ENCODE measurements at places on chromosomes 5 and 9.

GRCh38 chr5:165108809-165109208 is 1603.4 kb downstream of the MAT2B start:
- no peak for DNase-seq

GRCh38 chr9:37675661-37676060 is 24.9 kb downstream of the FRMPD1 start:
- DNase-seq = no peak

GRCh38 chr9:84386753-84387152 is 46.2 kb upstream of the SLC28A3 start:
- no peak for DNase-seq

- DNase-seq = no peak
Observed at GRCh38 chr9:14992081-14992480, 81.9 kb upstream of the FREM1 start.

DNA sequence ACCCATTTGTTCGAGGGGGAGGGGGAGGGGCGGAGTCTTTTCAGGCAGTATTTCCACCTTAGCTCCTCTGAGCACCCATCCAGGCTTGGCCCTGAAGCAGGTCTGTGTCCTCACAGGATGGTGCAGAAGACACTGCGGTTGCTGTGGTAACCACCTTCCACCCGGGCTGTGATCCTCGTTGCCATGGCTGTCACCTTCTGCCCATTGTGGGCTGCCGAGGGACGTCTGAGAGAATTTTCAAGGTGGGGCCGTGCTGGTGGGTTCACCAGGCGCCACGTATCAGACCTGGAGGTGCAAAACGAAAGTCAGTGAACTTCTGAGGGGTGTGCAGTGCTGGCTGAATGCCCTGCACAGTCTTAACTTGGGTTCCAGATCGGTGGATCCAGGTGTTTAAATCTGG is 26.7 kb downstream of the POLR1E start:
- no peak for DNase-seq

DNA sequence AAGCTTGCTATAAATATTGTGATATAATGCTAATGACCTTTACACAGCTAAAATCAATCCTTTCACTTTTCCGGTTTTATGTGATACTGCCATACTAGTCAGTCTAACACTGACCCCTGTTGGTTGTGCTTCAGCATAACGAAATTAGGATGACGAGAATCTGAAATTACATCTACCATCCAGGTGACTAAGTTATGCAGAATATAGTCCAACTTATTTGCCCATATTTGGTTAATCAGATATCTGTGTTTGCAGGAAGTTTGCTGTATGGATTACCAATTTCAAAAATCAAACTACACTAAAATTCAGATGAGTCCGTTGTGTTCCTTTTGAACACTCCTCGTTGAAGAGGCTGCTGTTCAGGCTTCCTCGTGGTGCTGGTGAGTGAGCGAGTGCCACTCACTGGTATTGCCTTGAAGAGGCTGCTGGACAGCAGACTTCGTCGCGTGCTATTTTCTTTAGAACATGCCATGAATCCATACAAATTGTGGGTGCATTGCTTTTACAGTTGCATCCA is 32.5 kb downstream of the TENT4A start:
- no peak for DNase-seq

- DNase-seq = no peak
Observed at GRCh38 chr9:73156865-73157187, 5.2 kb downstream of the ANXA1 start.

DNA sequence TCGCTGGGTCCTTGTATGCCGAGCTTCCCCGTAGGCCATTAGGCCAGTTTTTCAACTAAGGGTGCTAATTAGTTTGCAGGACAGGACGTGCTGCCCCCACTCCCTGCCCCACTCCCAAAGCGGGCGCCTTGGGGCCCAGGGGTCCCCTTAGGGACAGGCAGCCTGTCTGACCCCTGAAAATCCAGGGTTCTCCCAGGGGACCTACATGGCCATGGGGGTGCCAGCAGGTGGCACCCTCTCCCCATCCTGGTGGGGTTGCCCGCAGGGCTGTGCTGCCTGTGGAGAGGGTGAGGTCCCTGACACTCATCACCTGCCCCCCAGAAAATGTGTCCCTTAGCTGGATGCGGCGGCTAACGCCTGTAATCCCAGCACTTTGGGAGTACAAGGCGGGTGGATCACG is 8.5 kb upstream of the CCDC187 start:
- no peak for DNase-seq

- DNase-seq = no peak
Observed at GRCh38 chr5:14108170-14108996, 34.8 kb upstream of the TRIO start.

DNA sequence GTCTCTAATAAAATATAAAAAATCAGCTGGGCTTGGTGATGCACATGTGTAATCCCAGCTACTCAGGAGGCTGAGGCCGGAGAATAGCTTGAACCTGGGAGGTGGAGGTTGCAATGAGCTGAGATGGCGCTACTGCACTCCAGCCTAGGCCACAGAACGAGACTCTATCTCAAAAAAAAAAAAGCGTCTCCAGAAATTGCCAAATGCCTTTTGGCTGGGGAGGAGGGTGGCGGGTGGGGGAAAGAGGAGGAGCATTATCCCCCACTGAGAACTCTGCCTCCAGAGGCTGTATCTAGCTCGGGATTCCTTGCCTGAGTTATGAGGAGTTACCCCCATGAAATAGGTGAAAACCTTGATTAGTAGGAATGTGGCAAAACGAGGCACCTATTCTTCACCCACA is 4.8 kb downstream of the ROPN1L start:
- no peak for DNase-seq

DNA sequence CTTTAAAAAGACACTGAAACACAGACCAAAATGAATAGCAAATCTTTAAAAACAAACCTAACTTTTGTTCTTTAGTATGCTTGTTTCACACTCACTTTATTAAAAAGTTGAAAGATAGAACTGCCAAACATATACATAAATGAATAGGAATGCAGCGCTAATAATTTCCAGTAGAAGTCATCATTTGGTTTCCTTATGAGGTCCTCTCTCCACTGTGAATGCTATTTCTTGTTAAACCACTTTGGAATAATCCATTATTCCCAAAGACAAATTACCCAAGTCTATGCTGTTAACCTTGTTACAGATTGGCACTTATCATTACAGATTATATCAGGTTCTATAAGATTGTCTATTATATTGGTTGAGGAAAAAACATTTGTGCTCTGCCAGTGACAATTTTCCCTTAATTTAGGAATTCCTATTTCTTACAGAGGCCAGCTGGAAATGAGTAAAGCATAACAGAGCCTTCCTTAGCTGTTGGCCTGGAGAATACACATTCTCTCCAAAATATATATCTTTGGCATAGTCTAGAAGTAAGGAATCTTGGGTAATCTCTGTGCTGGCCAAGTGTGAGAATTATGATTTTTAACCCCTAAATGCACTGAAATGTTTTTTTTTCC is 29.3 kb upstream of the MINAR2 start:
- DNase-seq = no peak

DNA sequence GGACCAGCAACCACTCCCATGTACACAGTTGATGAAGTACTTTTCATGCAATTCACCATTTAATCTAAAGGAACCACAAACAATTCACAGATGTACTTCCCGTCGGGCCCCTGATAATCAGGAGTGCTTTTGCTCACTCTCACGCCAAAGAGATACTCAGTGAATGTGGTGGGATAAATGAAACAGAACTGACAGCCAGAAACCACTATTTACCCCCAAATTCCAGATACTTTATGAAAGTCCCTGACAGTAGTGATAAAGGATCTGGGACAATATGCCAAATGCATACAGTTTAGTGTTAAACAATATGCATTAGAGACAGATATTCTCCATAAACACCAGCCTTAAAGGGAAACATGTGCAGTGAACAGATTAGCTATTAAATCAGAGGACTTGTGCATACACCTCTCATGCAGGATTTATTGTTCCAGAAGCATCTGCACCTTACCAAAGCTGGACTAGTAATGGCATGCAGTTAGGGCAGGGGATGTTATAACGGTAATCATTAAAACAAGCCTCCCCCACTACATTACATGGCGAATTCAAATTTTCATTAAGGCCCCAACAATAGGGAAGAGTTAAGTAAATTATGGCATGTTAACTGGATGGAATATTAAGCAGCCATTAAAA is 74.0 kb upstream of the SLC25A51 start:
- DNase-seq = no peak

GRCh38 chr9:105360344-105360743 is 87.5 kb upstream of the FSD1L start:
- no peak for DNase-seq

DNA sequence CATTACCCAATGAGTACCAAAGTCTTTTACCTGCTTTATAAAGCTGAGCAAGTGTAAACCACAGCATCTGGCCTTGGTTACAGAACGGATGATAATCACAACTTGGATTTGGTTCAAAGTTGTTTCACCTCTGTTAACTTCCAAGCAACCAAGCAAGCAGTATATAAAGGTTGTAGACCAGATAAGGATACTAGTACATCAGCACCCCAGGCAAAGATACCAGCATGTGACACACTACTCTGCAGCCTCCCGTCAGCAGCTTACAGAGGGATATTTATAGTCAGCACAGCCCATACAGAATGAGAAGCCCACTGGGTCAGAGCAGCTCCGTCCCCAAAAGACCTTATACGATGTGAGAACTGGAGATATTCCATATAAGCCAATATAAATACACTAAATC is 193.3 kb downstream of the SMARCA2 start:
- DNase-seq = no peak

DNA sequence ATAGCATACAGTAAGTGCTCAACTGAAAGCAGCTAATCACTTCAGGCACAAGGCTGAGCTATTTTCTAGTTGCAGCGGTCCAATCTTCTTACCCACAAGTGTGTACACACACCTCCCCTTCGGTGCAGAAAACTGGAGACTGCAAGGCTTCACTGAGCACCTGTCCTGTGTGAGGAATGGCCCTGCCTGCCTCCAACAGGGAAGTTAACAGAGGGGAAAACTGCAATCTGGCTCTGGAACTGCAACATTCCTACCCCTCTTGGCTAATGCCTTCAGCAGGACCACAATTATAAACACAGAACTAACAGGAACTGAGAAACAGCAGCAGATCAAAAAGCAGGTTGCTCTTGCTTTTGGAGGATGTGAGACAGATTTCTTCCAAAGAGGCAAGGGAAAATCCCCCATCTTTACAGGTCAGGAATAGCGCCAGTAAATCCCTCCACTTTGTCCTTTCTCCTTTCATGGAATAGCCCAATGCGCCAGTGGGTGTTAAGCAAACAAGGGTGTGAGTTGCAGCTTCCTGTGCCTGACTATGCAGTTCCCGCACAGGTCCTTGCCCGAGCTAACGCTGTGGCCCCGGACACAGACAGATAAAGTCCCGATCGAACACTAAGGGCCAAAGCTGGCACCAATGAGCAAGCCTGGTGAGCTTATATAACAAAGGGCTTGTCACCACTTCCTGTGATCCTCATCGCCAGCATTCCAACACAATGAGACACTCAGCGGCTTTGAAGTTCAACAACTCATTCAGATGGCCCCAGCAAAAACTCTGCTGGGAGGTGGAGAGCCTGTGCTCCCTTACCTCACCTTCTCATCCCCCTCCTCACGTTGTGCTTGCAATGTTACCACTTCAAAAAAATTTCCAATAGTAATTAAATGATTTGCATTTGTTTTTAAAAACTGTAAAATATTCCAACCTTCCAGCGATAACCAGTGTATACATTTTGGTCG is 21.5 kb downstream of the SHB start:
- DNase-seq = no peak

DNA sequence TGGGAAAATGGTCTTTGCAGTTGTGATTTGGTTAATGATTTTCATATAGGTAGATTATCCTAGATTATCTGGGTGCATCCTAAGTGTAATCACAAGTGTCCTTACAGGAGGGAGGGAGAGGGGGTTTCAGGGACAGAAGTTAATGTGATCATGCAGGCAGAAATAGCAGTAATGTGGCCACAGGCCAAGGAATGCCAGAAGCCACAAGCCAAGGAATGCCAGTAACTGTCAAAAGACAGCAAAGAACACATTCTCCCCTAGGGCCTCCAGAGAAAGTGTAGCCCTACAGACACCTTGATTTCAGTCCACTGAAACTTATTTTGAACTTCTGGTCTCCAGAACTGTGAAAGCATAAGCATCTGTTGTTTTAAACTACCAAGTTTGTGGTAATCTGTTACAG is 2074.5 kb downstream of the MAT2B start:
- DNase-seq = no peak

DNA sequence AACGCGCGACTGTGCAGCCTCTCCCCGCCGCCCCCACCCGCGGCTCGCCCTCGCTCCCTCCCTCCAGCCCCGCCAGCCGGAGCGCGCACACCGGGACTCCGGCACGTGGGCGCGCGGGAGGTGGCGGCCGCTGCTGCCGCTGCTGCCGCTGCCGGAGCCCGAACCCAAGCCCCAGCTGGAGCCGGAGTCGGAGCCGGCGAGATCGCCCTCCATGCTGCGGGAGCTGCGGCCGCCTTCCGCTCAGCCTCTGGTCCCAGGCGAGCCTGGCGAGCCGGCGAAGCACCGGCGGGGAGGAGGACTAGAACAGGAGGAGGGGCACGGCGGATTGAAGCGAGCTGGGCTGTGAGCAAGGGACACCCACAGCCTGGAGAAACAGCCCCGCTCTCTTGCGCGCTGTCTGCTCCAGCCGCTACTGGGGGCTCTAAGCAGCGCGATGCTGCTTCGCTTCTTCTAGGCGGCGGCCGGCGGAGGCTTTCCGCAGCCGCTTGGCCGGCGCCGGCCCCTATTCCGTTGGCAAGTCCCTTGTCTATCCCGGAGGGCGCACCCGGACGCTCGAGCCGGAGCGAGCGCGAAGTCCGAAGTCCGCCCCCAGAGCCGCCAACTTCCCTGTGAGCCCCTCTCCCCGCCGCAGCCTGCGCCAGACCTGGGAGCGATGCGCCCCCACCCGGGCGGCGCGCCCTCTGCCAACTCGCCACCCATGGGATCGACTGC is 598.7 kb upstream of the SGCD start:
- no peak for DNase-seq

- DNase-seq = no peak
Observed at GRCh38 chr9:120587328-120587727, 7.4 kb upstream of the CDK5RAP2 start.

- no peak for DNase-seq
Observed at GRCh38 chr9:69324549-69325401, at the start of gene ENTREP1. TSS of gene ENTREP1 (plus strand) at chr9:69325215. CDS start at chr9:69325310, 95 bp downstream.

GRCh38 chr5:167064198-167064776 is 1227.2 kb upstream of the WWC1 start:
- DNase-seq = no peak
